ENCODE measurements at places on chromosomes 12 and 14. TPM values are rescaled to one million over a fixed set of nuclear protein-coding genes. Genes with fewer than 3 reads are reported as not detected.

Gene ITGB7
- 13.8 TPM for total RNA-seq

GRCh38 chr14:67725171-67725570 lies 23.5 kb downstream of the RDH12 start:
- DNase-seq, result no peak

Gene KCNH5
- total RNA-seq, result not detected

- DNase-seq, result no peak
These were observed 55.3 kb downstream of the IPO8 start for GRCh38 chr12:30640392-30640791.

Gene SLC5A8
- total RNA-seq, result not detected

Gene SIX4
- 0.12 TPM for total RNA-seq

GRCh38 chr14:100443603-100444002 lies 120.5 kb downstream of the SLC25A47 start:
- no peak for DNase-seq

Gene LRP1-AS
- not detected for total RNA-seq

GRCh38 chr14:94171208-94171607 lies 2.9 kb upstream of the PPP4R4 start:
- no peak for DNase-seq

Gene TMEM132D
- 0.09 TPM for total RNA-seq

Gene TAS2R10
- total RNA-seq, result 0.39 TPM

DNA sequence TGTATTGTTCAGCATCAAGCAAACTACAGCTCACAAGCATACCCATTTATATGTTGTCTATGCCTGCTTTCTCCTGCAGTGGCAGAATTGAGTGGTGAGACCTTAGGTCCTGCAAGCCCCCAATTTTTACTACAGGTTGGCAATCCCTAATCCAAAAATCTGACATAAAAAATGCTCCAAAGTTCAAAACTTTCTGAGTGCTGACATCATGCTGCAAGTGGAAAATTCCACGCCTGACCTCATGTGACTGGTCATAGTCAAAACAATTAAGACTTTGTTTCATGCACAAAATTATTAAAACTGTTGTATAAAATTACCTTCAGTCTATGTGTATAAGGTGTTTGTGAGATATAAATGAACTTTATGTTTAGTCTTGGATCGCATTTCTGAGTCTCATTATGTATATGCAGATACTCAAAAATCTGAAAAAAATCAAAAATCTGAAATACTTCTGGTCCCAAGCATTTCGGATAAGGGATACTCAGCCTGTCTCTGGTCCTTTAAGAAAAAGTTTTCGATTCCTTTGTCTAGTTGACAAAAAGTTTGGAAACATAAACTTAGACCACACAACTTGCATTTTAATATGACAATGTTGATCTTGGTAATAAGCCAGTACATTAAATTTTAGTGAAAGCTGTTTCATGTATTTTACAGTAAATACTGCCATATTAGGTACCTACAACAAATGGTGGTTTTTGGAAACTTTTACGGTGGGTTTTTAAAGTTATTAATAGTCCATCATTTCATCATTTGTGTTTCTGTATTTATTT lies 81.5 kb downstream of the AEBP2 start:
- no peak for DNase-seq
